ENCODE measurements at places on chromosomes 2 and 18.

DNA sequence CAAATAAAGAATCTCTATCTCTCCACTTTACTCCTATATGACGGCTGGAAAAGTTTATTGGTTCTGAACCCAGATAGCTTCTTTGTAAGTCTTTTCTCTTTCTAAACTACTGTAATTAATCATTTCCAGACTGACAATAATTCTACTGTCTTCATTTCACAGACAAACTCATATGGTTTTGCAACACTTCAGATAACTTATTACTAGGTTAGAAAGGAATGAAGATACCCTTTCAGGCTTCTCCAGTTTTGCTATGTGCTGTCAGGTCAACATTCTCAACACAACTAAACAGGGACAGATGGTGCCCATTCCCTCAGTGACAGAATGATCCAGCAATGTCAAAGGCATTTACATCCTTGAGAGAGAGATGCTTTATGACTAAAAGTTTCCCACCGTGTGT, 198.5 kb upstream of the ITGA4 start:
- DNase-seq, result no peak

DNA sequence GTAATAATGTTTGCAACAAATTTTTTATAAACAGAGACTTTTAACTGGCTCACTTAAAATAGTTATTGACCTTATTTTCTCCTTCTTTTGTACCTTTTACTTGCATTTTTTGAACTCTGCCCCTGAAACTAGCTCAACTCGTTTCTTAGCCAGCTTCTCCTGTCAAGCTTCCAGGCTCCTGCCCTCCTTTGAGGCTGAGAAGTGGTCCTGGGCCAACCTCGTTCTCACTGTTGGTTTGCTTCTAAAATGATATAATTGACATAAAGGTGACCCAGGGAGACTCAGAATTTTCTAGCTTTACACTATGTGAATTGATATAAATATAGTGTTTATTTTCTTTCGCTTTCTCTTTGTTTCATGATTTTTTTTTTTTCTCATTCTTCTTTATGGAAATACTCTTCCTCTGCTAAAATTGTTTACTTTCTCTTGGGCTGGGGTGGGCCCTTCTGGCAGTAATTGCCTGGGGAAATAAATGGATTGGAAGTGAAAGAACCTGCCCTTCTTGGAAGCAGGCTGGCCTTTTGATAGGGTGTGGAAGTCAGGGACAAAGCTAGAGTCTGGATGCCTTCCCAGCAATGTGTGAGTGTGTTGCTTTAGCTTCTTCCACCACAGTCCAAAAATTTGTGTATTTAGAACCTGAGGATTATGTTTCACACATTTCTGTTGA, 30.7 kb downstream of the GPD2 start:
- DNase-seq, result peak; percentile 49

GRCh38 chr2:105387225-105387624, 11.6 kb downstream of the FHL2 start:
- no peak for DNase-seq

- no peak for DNase-seq
These were observed 153.0 kb upstream of the ITGA4 start for GRCh38 chr2:181304011-181304844.

GRCh38 chr2:236264256-236264655, at the start of gene ASB18:
ASB18 (minus strand) TSS chr2:236264406; CDS start chr2:236264345, 61 bp downstream.
- no peak for DNase-seq

DNA sequence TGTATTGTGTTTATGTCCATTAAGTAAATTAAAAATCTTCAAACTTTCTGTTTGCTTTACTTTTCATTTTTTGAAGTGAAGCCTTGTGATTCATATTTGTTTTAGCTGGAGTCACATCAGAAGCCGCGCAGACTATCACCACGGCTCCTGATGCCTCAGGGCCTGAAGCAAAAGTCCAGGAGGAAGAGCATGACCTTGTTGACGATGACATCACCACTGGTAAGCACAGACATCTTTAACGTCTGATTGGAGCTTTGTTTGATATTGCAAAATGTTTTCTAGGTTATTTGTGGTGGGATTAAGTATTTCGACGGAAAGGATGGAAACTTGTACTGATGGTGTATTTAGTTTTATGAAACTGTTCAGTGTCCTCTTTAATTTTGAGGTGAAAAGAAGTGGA, 164.8 kb downstream of the WDR7 start:
- no peak for DNase-seq

GRCh38 chr2:7476371-7476770, 559.2 kb downstream of the RNF144A start:
- DNase-seq, result no peak

- DNase-seq, result no peak
These were observed 221.8 kb downstream of the ANAPC1 start for GRCh38 chr2:111662039-111662770.

DNA sequence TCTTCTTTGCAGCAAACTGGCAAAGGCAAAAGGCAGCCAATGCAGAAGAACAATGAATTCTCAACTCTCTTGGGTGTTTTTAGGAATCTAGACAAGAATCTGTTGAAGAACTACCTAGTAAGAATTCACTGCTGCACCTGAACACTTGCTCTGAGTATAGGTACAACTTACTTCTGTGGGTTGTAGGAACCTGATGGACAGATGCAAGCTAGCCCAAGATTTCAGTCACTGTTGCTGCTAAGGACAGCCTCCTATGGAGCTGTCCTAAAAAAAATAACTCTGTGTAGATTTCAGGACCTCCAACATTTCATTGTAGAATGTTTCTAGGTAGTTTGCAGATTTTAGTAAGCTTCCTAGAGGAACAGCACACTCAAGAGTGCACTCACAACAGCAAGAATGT, 363.5 kb downstream of the CBLN2 start:
- DNase-seq, result no peak

GRCh38 chr2:207796585-207797350, 27.1 kb upstream of the FZD5 start:
- peak; percentile 84 for DNase-seq

- no peak for DNase-seq
These were observed 75.7 kb downstream of the POU3F3 start for GRCh38 chr2:104929663-104930062.

GRCh38 chr18:49994410-49994809, 181.1 kb upstream of the ACAA2 start:
- no peak for DNase-seq

DNA sequence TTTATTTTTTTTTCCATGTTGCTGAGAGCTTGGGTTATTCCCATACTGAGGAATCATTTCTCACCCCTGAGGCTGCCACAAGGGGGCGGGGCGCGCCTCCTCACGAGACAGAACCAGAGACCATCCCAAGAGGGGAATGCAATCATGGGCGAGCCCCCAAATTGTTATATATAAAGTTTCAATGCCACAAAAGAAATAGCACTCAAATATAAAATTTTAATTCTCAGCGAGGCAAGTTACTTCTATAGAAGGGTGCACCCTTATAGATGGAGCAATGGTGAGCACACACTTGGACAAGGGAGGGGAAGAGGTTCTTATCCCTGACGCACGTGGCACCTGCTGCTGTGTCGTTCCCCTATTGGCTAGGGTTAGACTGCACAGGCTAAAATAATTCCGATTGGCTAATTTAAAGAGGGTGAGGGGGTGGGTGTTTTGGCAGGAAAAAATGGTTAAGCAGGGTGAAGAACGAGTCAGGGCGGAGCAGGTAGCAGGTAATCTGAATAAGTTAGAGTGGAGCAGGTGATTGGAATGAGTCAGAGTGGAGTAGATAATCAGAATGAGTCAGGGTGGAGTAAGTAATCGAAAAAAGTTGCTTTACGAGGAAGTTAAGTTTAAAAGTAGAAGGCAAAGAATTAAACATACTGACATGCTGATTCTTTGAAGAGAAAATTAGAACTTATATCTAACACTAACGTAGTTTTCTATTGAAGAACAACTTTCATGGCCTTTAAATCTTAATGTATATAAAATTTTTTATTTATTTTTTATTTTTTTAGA, 177.5 kb downstream of the MTCL1 start:
- no peak for DNase-seq

- no peak for DNase-seq
These were observed 94.0 kb downstream of the VRK2 start for GRCh38 chr2:58140508-58141072.

DNA sequence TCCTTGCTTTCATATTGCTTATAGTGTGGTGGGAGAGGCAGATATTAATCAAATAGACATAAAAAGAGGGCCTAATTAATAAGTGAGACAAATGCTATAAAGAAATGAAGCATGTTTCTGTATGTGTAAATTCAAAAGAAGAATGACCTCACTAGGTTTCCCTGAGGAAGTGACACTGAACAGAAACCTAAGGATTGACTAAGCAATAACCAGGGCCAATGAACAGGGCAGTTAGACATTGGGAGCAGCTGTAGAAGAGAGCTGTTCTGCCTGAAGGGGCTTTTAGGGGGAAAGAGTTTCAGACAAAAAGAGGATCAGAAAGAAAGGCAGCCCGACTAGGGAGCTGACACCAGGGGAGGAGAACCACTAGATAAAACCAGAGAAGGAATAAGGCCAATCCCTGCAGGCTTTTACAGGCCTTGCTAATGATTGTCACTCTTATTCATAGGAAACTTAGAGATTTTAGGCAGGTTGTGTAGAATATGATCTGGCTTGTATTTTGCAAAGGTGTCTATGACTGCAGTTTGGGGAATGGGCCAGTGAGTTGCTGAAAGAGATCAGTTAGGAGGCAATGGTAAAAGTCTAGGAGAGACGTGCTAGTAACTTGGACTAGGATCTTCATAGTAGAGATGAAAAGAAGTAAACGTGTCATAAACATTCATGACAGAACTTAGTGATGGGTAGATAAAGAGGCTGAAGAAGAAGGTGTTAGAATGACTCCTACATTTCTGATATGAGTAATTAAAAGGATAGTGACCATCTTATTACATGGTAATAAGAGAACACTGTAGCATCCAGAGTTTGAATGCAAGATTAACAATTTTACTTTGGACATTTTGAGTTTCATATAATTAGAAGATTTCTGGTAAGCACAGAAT, 26.8 kb upstream of the NABP1 start:
- DNase-seq, result no peak

- no peak for DNase-seq
These were observed 694 bp downstream of the CFAP36 start for GRCh38 chr2:55519938-55520885.

DNA sequence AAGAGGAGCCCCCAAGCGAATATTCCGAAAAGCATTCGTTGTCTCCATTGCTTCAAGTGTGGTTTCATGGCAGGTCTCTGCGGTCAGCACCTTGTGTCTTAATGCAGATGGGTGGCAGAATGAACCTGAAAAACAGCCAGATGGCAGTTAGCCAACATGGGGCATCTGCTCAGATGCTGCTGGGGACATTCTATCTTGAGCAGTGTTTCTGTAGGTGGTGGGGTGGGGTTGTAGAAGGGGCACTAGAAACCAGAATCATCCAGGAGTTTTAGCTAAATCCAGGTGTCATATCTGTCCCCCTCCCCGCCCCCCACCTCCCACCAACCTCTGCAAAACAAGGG, 42.1 kb downstream of the ST6GAL2 start:
- DNase-seq, result peak; percentile 38

- DNase-seq, result no peak
These were observed 190.7 kb downstream of the DLGAP1 start for GRCh38 chr18:4264347-4264791.

- no peak for DNase-seq
These were observed 64.9 kb downstream of the ZNF521 start for GRCh38 chr18:25287106-25287505.

DNA sequence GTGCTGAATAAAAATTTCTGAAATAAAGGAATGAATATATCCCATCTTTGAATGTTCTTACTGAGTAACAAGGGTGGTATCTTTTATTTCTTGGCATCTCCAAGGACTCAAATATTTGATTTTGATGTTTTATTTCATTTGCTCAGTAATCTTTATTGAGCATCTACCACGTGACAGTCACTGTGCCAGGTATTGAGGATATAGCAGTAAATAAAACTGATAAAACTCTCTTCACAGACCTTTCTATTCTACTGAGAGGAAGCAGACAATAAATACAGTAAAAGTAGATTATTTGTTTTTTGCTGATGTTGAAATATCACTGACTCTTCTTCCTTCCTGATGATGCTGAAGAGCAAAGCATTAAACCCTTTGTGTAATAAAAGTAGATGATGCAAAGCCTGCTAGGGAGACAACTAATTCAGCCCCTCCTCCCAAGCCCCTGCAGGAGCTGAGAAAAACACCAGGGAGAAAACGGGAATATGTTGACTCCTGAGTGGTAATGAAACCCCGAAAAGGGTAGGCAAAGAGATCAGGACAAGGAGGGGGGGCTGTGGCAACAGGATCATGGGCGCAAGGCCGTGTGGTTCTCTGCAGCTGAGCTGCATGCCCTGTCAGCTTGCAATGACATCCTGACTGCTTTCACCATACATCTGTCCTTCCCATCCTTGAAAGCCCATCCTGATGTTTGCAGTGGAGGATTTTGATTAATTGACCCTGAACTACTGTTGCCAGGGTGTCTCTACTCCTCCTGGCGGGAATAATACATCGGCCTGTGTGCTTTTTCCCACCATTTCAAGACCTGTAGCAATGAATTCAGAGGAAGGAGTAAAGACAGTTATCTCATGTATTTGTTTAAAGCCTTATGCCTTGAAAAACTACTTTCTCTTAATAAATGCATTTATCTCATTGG, 117.4 kb downstream of the EML6 start:
- no peak for DNase-seq

DNA sequence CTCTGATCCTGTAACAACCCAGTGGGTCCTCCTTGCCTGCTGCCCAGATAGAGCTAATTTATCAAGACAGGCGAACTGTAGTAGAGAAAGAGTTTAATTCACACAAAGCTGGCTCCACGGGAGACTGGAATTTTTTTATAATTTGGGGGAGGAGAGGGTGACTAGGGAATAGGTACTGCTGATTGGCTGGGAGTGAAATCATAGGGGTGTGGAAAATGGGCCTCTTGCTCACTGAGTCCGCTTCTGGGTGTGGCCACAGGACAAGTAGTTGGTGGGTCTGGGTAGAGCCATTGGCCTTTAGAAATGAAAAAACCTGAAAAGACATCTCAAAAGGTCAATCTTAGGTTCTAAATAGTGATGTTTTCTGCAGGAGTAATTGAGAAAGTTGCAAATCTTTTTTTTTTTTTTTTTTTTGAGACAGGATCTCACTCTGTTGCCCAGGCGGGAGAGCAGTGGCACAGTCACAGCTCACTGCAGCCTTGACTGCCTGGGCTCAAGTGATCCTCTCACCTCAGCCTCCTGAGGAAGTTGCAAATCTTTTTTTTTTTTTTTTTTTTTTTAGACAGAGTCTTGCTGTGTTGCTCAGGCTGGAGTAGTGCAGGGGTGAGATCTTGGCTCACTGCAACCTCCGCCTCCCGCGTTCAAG, 14.4 kb upstream of the UGGT1 start:
- DNase-seq, result no peak

DNA sequence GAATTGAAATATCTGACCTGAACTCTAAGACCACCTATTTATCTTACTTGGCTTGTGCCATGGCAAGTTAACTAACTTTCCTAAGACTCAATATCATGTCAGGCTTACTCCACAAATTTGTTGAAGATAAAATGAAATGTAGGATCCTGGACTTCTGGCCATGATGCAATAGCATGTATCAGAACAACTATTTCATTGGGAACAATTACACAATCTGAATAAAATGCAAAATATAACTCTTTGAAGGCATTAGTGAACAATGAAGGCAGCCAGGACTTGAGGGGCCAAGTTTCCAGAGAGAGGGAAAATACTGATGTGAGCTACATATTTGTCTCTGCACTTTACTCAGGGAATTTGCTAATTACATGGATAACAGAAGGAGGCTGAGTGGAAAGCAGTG, 476.5 kb upstream of the ACVR2A start:
- no peak for DNase-seq

GRCh38 chr2:230416061-230416721, at the start of gene SP100:
SP100 (plus strand) TSS chr2:230416201; CDS start chr2:230416297, 96 bp downstream.
- peak; percentile 44 for DNase-seq

Measured in NCI-H2029 treated with DMSO at 0.1 percent for 48 hours (cell line).